ENCODE measurements at places on chromosomes 4 and X.

GRCh38 chr4:155545456-155545855 lies 121.2 kb upstream of the GUCY1A1 start:
- DNase-seq = no peak

DNA sequence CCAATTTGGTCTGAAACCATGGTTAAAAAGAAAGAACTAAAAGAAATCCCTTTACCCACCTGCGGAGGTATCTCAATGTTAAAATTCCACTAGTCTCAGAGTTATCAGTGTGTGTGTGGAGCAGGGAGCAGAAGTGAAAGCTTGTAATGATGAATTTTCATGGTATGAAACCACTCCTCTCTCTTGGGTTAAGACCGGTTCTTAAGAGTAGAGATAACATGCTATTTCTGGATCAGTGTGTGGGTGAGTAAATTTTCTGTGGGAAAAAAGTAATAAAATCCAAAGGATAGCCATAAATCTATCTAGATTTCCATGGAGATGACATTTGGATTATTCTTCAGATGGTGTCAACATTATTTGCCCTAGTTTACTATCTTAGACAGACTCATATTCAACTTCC lies 3.2 kb downstream of the FGF13 start:
- DNase-seq = no peak

DNA sequence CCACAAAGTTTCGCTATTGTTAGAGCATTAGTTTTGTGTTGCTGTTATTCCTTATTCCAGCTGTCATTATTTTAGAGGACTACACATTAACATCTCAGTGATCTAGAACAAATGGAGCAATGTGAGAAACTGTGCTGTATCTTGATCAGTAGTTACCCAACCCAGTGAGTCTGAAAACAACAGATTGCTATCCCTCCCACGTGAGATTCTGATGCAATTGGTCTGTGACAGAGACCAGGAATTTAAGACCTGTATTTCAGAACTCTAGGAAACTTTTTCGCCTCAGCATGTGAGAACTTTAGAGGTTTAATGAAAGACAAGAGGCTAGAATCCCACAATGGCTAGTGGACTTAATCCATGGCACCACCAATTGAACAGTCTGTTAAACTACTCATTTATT lies 35.7 kb upstream of the CDS1 start:
- DNase-seq = no peak

GRCh38 chr4:153748378-153748777 lies 11.4 kb downstream of the RNF175 start:
- no peak for DNase-seq

GRCh38 chr4:5033281-5033841 lies 14.1 kb upstream of the CYTL1 start:
- no peak for DNase-seq

DNA sequence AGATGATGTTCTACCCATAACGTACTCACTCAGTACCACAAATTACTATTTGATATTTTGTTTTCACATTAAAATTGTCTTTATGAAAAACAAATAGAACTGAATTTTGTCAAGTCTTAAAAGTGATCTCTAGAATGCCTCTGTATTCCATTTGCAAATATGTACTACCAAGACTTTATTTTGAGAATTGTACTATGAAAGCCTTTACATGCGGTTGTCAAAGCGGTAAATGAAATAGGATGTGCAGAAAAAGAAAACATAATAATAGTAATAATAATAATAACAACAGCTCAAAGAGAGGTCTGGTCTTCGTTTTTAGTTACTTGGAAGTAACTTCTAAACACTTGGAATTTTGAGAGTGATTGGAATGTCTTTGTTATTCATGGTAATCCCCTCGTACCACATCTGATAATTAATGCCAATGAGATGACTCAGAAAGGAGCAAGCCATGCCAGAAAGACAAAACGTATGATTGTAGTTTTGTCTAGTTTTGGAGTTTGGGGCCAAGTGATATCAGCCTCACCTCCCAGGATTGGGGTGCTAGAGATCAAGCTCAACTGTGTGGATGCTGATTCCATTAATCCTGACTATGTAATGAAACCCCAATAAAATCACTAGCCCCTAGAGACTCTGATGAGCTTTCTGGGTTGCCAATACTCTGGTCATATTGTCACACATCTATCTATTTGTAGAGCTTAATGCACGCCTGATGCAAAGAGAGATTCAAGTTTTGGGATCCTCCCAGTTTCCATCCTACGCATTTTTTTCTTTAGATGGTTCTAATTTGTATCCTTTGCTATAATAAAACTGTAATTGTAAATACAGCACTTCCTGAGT lies 20.2 kb upstream of the CTSO start:
- no peak for DNase-seq

DNA sequence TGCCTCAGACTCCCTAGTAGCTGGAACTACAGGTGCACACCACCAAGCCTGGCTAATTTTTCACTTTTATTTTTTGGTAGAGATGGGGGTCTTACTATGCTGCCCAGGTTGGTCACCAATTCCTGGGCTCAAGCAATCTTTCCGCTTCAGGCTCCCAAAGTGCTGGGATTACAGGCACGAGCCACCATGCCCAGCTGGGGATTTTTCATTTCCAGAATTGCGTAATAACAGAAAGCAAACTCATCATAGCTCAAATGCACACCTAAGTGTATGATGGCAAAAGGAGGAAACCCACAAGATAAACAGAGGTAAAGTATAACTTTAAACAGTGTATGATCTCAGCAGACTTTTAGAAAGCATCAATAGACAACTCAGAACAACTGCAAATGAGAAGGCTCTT lies 56.2 kb downstream of the TEX11 start:
- DNase-seq = no peak

- no peak for DNase-seq
These were observed 147.9 kb upstream of the SMAD1 start for GRCh38 chr4:145333786-145334185.

Data from activated T-cell treated with anti-CD3 and anti-CD28 coated beads for 48 hours (primary cell).